Stimulated activated CD4-positive, alpha-beta T cell treated with anti-CD3 and anti-CD28 coated beads, Interleukin-15, amount 100 ng/mL, for 48 hours (primary cell): ENCODE measurements at places on chromosomes 11 and 22.

GRCh38 chr11:73525611-73526010, 72.3 kb downstream of the FAM168A start:
- DNase-seq = no peak

DNA sequence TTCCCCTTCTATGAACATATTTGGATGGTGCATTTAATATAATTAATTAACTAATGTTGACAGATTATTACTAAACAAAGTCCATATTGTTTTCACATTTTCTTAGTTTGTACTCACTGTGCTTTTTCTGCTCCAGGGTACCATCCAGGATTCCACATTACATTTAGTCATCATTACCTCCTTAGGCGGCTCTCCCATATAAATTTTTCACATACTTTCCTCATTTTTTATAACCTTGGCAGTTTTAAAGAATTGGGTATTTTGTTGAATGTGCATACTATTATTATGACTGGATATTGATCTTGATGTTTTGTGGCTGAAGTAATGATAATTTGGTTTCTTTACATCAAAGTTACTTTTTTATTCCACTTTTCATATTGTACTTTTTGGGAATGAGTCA, 755.6 kb upstream of the ANO3 start:
- DNase-seq = no peak

DNA sequence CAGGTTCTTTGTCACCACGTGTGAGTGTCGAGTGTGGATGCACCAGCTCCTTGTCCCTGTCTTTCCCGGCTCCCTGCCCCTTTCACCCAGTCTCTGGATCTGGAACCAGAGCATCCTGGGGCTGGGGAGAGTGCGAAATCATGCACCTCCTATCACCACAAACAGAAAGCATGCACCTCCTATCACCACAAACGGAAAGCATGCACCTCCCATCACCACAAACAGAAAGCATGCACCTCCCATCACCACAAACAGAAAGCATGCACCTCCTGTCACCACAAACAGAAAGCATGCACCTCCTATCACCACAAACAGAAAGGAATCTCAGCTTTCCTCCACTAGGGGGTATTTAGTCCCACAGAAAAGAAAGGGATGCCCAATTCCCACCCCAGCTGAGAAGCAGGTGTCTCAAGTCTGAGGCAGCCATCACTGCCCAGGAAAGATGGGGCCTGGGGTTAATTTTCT, 5.9 kb upstream of the GLB1L3 start:
- no peak for DNase-seq

DNA sequence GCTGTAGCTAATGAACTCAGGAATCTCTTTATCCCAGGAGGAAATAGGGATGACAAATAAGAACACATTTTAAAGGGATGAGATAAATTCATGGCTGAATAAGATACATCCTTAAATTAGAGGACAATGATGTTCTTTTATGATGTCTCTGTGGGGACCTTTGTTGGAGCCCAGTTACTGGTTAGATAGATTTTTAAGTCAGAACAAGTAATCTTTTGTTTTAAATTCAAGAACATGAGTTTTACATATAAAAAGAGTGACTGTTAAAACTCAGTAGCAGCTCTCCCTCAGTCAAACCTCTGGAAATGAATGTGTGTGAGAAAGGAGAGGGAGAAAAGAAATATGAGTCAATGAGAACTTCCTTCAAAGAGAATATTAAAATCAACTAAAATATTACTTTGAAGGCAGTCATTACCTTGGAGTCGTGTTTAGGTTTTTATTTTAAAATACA, 241.6 kb downstream of the SWAP70 start:
- no peak for DNase-seq

- DNase-seq = no peak
Measured at GRCh38 chr11:126546191-126546590, 190.7 kb downstream of the ST3GAL4 start.

DNA sequence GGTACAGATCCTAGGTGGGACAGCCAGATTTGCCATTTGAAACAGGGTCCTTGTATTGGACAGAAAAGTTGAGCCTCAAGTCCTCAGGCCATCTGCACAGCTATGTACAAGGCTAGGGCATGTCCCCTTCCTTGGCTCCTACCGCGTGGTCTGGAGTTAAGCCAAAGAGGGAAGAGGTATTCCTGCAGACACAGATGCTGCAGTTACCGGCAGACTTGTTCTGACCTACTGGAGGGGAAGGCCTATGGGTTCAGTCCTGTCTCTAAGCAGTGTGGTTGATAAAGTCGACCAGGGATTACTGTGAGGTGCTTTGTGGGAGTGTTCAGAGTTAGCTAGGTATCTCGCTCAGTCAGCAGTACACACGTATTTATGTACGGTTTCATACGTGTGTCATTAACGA, 180.6 kb downstream of the ADAMTS15 start:
- no peak for DNase-seq

DNA sequence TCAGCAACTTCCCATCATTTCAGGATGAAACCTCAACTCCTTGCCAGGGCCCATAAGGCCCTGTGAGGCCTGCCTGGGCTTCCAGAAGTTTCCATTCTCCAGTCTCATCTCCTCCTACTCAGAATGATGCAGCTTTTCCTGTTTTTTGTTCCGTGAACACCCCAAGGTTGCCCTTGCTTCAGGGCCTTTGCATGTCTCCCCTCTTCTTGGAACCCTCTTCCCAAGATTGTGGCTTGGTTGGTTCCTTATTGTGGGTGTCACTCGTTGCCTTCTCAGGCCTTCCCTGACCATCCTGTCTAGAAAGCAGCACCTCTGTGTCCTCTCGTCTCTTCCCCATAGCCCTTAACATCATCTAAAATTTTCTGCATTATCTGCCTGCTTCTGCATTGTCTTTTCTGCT, 23.2 kb upstream of the YWHAH start:
- no peak for DNase-seq

- DNase-seq = no peak
Measured at GRCh38 chr11:60739114-60739513, 14.6 kb downstream of the MS4A18 start.

DNA sequence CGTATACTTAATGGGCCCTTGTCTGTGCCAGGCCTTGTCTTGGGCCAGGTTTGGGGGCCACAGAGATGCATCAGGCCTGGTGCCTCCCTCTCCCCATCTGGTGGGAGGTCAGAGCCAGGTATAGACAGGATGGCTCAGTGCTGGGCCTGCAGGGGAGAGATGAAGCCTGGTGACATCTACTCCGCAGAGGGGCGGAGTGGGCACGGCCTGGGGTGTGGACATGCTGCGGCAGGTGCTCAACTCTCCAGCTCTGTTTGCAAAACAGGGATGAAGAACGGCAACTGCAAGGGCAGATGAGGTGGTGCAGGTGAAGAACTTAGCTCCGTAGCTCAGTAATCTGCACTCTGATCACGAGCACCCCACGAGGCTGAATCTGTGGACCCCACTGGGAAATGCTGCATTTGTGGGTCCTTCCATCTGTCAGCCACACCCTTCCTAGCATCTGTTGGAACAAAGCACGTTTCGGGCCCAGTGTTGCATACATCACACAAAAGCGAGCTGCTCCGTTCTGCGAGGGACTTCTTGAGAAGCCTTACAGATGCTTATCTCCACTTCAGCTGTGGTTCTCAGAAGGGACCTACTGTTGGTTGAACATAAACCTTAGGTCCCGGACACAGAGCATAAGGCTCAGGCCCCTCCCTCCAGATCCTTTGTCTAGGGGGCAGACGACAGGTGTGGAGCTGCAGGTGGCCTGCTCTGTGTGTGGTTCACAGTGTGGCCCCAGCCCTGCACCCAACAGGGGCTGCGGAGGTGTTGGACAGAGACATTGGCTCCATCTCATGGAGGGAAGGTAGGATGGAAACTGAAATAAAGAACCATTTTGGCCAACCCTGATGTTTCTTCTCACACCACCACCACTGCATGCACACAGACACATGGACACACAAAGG, 78.3 kb downstream of the LRRC32 start:
- no peak for DNase-seq

DNA sequence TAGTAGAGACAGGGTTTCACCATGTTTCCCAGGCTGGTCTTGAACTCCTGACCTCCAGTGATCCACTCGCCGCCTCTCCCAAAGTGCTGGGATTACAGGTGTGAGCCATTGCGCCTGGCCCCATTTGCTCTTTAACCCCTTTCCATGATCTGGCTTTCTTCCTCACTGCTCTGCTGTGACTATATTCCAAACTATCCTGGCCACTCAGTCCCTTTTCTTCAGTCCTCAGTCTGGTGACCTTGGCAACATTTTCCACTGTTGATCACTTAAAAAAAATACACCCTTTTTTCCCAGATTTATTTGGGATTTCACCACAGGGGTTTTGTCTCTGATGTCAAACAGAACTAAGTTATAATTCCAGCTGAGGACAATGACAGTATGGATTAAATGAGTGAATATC, 24.5 kb downstream of the MMP20 start:
- no peak for DNase-seq
